ENCODE measurements at places on chromosomes 3 and 15.

DNA sequence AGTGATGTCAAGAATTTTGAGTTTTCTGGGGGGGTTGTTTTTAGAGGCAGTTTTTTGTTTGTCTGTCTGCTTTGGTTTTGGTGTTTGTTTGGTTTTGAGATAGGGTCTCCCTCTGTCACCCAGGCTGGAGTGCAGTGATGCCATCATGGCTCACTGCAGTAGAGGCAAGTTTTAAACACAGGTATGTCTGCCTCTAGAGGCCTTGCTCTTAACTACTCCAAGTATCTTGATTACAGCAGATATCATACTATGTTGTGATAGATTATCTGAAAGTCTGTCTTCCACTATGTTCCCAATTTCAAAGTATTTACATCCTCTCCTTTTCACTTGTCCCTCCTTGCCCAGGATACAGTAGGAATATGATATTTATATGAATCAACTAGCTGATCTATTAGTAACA, 57.7 kb downstream of the ERC2 start:
- no peak for DNase-seq

DNA sequence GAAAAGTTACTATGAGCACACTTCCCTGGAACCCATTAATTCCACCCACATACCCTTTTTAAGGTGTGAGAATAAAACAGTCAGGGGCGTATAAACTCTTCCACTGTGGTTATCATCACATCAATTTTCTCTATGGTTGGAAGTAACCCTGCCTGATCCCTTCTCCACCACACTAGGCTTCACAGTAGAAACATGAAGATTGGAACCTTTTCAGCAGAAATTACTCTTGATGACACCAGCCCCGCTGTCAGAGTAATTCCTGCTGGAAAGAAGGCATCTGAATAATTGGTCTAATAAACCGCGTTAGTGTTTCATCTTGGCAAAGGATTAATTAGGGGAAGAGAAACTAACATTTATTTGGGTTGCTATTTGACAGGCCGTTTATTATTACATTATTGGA, 278.4 kb downstream of the MFSD1 start:
- no peak for DNase-seq

- DNase-seq, result no peak
Observed at GRCh38 chr15:98528046-98528725, 120.2 kb upstream of the IGF1R start.

DNA sequence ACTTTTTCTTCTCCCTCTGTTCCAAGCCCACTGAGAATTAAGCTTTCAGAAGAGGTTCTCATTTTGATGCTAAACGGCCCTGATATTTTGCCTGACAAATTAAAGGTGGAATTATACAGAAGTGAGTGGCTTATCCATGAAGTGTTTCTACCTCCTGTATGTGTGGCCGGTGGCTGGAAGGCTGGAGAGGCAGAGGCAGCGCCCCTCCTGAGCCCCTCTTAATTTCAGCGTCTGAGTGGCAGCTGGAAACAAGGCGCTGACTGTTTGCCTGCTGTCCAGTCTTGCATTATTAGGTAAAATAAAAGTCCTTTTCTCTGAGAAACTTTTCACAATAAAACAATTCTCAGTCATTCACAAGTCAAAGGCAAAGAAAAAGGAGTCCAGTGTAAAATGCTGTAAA, 685.7 kb downstream of the MCTP2 start:
- DNase-seq, result no peak

- DNase-seq, result no peak
Observed at GRCh38 chr3:98778383-98778782, 15.2 kb downstream of the ST3GAL6 start.

GRCh38 chr3:17288839-17289399, 404.2 kb downstream of the PLCL2 start:
- no peak for DNase-seq

GRCh38 chr3:28087591-28087990, 153.8 kb upstream of the CMC1 start:
- DNase-seq, result no peak

DNA sequence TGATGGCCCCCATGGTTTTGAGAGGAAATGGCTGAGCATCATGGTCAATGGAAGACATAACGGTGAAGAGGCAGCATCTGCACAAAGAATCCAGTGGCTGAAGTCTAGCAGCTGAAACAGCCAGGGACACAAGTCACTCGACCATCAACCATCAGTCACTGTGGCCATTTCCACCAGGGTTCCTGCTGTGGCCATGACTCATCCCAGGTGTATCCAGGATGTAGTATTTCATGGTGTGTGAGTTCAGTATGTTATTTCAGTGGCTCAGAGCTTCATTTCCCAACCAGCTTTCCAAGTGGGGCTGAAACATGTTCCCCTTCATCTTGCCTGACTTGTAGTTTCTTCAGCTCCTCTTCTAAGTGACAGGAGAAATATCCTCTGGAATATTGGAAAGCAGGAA, 47.8 kb upstream of the WNT5A start:
- DNase-seq, result no peak

GRCh38 chr15:81740416-81740815, 305.4 kb downstream of the MEX3B start:
- DNase-seq, result no peak

DNA sequence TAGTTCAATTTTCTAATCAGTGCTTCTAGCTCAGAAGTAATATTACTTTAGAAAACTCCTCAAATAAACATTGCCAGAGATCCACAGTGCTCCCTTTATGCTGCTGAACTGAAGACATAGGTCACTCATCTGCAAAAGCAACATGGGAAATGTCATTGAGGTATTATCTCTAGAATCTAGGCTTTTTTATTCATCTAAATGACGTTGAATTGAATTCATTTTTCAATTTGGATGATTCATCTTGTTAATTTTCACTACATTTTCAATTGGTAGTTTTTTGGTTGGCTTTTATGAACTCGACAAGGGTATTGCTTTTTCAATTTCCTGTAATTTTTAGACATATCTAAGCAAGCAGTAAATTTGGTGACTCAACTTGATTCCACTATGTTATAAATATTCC, 275.4 kb downstream of the NFKBIZ start:
- no peak for DNase-seq

- no peak for DNase-seq
Observed at GRCh38 chr3:147640781-147641180, 231.6 kb downstream of the ZIC1 start.

DNA sequence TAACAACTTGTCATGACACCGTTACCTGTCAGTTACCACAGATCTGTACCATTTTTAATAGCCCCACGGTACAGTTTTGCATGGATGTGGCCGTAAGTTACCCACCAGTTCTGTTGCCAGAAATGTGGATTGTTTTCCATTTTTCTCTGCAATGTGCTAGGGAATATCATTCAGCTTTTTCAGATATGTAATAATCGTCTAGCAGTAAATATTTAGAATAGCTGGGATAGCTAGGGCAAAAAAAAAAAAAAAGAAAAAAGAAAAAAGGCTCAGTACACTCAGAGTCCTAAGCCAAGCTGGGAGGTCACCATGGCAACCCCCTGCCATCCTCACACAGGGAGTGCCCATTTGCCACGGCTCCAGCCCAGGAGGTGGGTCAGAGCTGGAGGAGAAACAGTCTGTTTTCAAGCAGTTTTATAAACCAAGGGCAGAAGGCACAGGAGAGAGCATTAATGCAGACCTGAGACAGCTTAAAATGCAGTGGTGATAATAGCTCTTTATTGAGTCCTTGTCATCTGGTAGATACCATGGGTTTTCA, 25.2 kb downstream of the PAQR5 start:
- no peak for DNase-seq
